ENCODE measurements at places on chromosomes 5 and 9. TPM values are rescaled to one million over a fixed set of nuclear protein-coding genes. Genes with fewer than 3 reads are reported as not detected.

- no peaks in the 10 kb centered on the region for H3K27me3 ChIP-seq
- no peak overlapping the region for H3K27ac ChIP-seq
- H3K36me3 ChIP-seq: no peaks in the 10 kb centered on the region
- H3K4me3 ChIP-seq: no peak overlapping the region
Measured at GRCh38 chr5:125006011-125006685, 259.7 kb upstream of the ZNF608 start.

- H3K27me3 ChIP-seq: no peaks in the 10 kb centered on the region
- H3K4me1 ChIP-seq: no peaks in the 10 kb centered on the region
- H3K36me3 ChIP-seq: no peaks in the 10 kb centered on the region
- no peak for DNase-seq
Measured at GRCh38 chr9:121538221-121538620, 38.6 kb upstream of the GGTA1 start.

GRCh38 chr9:123216251-123216797 lies 52.1 kb downstream of the STRBP start:
- DNase-seq: no peak
- no peaks in the 10 kb centered on the region for H3K36me3 ChIP-seq
- no peak overlapping the region for H3K4me3 ChIP-seq
- H3K27me3 ChIP-seq: no peaks in the 10 kb centered on the region
- no peak overlapping the region for H3K27ac ChIP-seq
- H3K4me1 ChIP-seq: no peaks in the 10 kb centered on the region

DNA sequence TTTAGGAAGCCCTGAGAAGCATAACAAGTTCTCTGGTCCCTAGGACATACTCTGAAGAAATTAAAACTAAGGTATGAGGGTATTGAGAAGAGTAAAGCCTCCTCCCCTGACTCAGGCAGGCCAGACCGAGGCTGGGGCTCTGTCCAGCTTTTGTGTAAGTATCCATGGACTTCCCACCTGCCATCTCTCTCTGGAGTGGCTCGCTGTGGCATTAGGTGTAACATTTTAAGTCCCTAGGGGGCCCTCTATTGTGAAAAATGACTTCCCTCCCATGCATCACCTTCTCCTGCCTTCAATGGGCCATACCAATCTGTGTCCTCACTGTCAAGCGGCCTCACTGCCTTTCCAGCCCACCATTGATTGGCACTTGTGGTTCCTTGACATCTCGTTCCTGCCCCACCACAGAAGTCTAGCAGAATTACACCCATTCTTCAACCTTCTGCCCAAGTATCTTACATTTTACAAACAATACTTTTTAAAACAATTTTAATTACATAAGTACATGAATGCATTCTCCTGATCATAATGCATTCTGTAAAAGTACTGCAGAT lies 205.5 kb downstream of the SLIT3 start:
- H3K27ac ChIP-seq: peak overlapping the region; percentile 47
- H3K36me3 ChIP-seq: no peaks in the 10 kb centered on the region
- no peaks in the 10 kb centered on the region for H3K27me3 ChIP-seq
- DNase-seq: no peak
- H3K4me1 ChIP-seq: no peaks in the 10 kb centered on the region
- no peak overlapping the region for H3K4me3 ChIP-seq

DNA sequence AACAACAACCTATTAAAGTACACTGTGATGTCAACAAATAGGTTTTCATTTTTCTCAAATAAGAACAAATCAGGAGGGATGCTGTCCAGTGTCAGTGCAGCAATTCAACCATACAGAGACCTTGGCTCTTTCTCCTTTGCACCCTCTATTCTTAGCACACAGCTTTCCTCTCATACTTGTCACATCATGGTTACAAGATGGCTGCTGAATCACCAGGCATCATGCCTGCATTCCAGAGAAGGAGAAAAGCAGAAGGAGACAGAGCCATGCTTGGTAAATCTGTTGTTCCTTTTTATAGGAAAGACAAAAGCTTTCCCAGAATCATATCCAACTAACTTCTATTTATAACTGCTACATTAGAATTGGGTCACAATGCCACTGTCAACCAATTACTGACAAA lies 124.7 kb upstream of the VLDLR start:
- H3K4me1 ChIP-seq: no peaks in the 10 kb centered on the region
- H3K4me3 ChIP-seq: no peak overlapping the region
- H3K27ac ChIP-seq: no peak overlapping the region
- no peaks in the 10 kb centered on the region for H3K27me3 ChIP-seq
- no peaks in the 10 kb centered on the region for H3K36me3 ChIP-seq

- H3K27me3 ChIP-seq: no peaks in the 10 kb centered on the region
- DNase-seq: no peak
- no peak overlapping the region for H3K4me3 ChIP-seq
- no peaks in the 10 kb centered on the region for H3K36me3 ChIP-seq
- no peak overlapping the region for H3K27ac ChIP-seq
Measured at GRCh38 chr9:37215830-37216229, 95.5 kb downstream of the ZCCHC7 start.

- H3K4me1 ChIP-seq: peaks cover 16% of the 10 kb centered on the region
- peak within 1 kb of the TSS; percentile 26 for H3K4me3 ChIP-seq
- H3K27ac ChIP-seq: no peak within 1 kb of the TSS
- peaks cover 59% of the 10 kb centered on the region for H3K27me3 ChIP-seq
- no peaks in the 10 kb centered on the region for H3K36me3 ChIP-seq
- peak; percentile 4 for DNase-seq
Measured at GRCh38 chr9:77648234-77649108, at the start of gene GNA14. Gene GNA14 (minus strand): TSS chr9:77648322. CDS start chr9:77647793, 529 bp downstream.

DNA sequence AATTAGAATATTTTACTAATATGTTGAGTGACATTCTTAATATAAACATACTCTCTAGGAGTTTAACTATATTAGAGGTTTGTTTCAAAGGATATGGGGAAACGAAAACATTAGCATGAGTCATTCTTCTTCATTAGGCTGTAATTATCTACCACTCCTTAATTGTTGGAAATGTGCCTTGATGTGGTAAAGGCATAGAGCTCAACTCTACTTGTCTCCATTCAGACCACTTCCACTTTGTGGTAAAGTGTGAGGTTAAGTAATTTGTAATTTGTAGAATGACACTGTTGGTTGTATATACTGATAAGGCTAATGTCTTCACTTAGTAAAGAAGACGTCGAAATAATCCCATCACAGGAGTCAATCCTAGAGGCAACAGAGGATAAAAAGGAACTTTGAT lies 58.1 kb downstream of the HAPLN1 start:
- H3K4me3 ChIP-seq: no peak overlapping the region
- DNase-seq: no peak

GRCh38 chr9:79661279-79661678 lies 89.5 kb downstream of the TLE4 start:
- H3K4me3 ChIP-seq: no peak overlapping the region
- H3K4me1 ChIP-seq: peaks cover 5% of the 10 kb centered on the region
- no peak overlapping the region for H3K27ac ChIP-seq
- DNase-seq: no peak
- H3K27me3 ChIP-seq: no peaks in the 10 kb centered on the region

GRCh38 chr5:166961028-166961427 lies 1330.4 kb upstream of the WWC1 start:
- no peaks in the 10 kb centered on the region for H3K4me1 ChIP-seq
- no peaks in the 10 kb centered on the region for H3K27me3 ChIP-seq
- no peak overlapping the region for H3K4me3 ChIP-seq
- no peak for DNase-seq
- no peaks in the 10 kb centered on the region for H3K36me3 ChIP-seq

DNA sequence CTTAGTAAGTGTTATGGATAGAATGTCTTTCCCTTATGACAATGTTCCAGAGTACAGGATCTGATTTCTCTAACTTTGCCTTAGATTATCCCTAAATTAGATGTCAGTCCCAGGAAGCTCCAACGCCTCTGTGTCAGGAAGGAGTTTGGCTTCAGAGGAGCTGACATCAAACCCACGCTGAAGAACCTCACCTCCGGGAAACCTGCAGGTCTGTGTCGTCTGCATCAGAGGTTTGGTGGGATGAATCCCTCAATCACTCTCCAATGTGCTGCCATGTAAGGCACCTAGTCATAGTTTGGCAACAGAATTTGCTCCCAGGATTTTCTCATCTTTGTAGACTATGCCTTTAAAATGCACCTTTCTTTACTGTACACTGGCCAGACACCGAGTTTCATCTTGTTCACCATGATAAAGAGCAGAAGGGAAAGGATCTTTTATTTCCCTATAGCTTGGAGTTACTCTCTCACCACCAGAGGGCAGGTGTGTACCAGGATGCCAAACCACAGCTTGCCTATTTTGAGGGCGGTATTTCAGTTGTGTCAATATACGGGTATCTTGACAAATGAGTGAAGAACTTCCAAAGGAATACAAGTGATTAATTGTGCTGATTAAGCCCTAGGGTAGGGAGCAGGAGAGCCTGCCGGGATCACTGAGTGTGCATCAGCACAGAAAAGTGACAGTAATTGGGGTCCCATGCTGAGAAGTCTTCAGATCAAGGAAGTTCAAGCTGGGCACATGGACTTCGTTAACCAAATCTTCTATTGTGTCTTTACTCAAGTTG lies 23.4 kb downstream of the MINAR2 start:
- H3K36me3 ChIP-seq: no peaks in the 10 kb centered on the region
- H3K27ac ChIP-seq: no peak overlapping the region
- H3K27me3 ChIP-seq: no peaks in the 10 kb centered on the region
- DNase-seq: no peak
- no peak overlapping the region for H3K4me3 ChIP-seq

- H3K27ac ChIP-seq: no peak overlapping the region
- no peaks in the 10 kb centered on the region for H3K4me1 ChIP-seq
- no peak for DNase-seq
- peaks cover 2% of the 10 kb centered on the region for H3K27me3 ChIP-seq
- no peaks in the 10 kb centered on the region for H3K36me3 ChIP-seq
Measured at GRCh38 chr9:107138261-107138992, 144.7 kb upstream of the RAD23B start.

DNA sequence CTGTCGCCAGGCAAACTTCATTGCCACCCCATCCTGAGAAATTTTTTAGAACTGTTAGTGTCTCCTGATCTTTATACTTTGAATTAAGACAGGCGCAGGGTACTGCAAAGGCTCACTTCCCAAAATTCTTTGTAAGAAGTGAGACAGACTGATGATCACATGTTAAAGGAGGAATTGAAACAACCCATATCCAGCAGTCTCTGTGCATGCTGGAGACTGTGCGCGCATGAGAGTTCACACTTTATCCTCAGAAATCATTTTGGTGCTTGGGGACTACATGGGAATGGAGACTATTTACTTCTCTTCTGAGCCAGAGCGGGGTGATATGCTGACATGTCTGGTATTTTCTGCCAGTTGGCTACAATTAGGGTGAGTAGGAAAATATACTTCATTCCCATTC lies 91.2 kb downstream of the ZNF474 start:
- H3K36me3 ChIP-seq: no peaks in the 10 kb centered on the region
- no peak overlapping the region for H3K4me3 ChIP-seq

- no peak for DNase-seq
- H3K27me3 ChIP-seq: no peaks in the 10 kb centered on the region
- no peaks in the 10 kb centered on the region for H3K36me3 ChIP-seq
- H3K4me3 ChIP-seq: no peak overlapping the region
Measured at GRCh38 chr9:114280636-114281472, 42.0 kb upstream of the ORM1 start.

GRCh38 chr5:32223972-32224609 lies 50.0 kb upstream of the GOLPH3 start:
- no peak for DNase-seq
- no peak overlapping the region for H3K4me3 ChIP-seq
- no peak overlapping the region for H3K27ac ChIP-seq
- H3K27me3 ChIP-seq: no peaks in the 10 kb centered on the region

- H3K4me1 ChIP-seq: peaks cover 10% of the 10 kb centered on the region
- no peaks in the 10 kb centered on the region for H3K27me3 ChIP-seq
- DNase-seq: no peak
- no peak overlapping the region for H3K4me3 ChIP-seq
- H3K27ac ChIP-seq: no peak overlapping the region
Measured at GRCh38 chr9:36158122-36158521, 11.1 kb upstream of the CCIN start.

DNA sequence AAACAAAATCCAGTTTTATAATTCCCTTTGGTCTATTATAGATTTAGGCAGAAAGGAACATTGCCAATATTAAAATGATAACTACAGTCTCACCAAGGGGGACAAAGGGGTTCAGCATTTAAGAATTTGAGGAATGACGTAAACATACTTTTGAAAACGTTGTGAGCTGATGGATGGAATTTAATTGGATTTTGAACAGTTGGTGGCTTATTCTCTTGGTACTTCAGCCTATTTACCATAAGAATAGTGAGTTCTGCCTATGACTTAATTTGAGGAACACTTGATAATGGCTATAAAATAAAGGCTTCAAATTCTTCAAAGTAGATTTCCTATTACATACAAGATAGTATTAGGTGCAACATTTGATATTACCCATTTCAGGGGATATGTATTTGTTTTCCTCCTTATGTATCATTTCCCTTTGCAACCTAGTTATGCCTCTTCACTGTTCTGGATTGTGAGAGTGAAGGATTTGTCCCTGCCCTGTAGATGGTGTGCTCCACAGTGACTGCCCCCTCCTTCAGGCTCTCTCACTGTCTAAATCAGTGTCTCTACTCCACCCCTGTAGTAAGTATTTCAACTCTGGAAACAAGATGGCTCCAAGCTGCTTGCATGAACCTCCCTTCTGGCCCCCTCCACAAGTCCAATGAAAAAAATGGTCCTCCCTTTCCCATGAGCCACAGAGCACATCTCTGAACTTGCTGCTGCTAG lies 225.6 kb downstream of the ARHGEF28 start:
- no peaks in the 10 kb centered on the region for H3K36me3 ChIP-seq
- H3K27ac ChIP-seq: no peak overlapping the region
- H3K4me1 ChIP-seq: no peaks in the 10 kb centered on the region
- H3K27me3 ChIP-seq: peaks cover 3% of the 10 kb centered on the region
- H3K4me3 ChIP-seq: no peak overlapping the region
- DNase-seq: no peak

GRCh38 chr5:31469466-31469865 lies 62.4 kb downstream of the DROSHA start:
- H3K27me3 ChIP-seq: no peaks in the 10 kb centered on the region
- no peak overlapping the region for H3K4me3 ChIP-seq
- no peaks in the 10 kb centered on the region for H3K4me1 ChIP-seq
- H3K36me3 ChIP-seq: peaks cover 13% of the 10 kb centered on the region

TEK gene
- 2.4 TPM for total RNA-seq

LTC4S gene
- 2.7 TPM for total RNA-seq

BHMT2 gene
- total RNA-seq: 0.05 TPM

PKD2L2 gene
- total RNA-seq: not detected

SELENOP gene
- total RNA-seq: 115 TPM

ZNF618 gene
- 1.8 TPM for total RNA-seq

ZNF366 gene
- total RNA-seq: 3.8 TPM

RORB gene
- total RNA-seq: 1.8 TPM

ZNF454 gene
- 0.61 TPM for total RNA-seq

GABRA6 gene
- not detected for total RNA-seq

Data from thymus (tissue), 14 donors.